ENCODE measurements at places on chromosomes 5 and 9.

GRCh38 chr9:116318468-116319374, 165.1 kb downstream of the PAPPA start:
- no peak for DNase-seq

DNA sequence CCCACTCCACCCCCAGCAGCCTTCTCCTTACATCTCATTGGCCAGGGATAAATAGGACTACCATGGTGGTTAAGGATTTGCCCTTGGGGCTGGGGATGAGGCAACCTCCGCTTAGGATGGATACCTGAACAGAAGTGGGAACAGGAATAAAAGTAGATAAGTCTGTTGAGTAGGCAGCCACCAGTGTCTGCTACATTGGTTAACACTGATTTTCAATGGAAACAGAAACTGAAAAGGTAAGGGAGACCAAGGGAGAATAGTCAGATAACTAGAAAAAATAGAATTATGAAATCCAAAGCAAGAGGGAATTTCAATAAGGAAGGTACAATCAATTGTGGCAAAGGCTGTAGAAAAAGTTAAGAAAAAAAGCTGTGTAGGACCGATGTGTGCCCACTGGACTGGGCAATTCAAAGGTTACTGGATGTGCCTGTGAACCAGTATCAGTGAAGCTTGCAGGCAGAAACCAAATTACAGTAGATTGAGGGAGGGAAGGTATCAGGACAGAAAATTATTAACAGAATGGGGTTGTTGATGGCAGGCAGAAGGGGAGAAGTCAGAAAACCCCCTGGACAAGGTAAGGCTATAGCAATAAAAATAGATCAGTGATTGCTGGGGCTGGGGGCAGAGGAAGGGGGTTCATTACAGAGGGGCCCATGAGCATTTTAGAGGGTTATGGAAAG, 48.7 kb downstream of the DNAJC21 start:
- no peak for DNase-seq

GRCh38 chr5:53335115-53335514, 145.3 kb upstream of the FST start:
- DNase-seq = no peak

DNA sequence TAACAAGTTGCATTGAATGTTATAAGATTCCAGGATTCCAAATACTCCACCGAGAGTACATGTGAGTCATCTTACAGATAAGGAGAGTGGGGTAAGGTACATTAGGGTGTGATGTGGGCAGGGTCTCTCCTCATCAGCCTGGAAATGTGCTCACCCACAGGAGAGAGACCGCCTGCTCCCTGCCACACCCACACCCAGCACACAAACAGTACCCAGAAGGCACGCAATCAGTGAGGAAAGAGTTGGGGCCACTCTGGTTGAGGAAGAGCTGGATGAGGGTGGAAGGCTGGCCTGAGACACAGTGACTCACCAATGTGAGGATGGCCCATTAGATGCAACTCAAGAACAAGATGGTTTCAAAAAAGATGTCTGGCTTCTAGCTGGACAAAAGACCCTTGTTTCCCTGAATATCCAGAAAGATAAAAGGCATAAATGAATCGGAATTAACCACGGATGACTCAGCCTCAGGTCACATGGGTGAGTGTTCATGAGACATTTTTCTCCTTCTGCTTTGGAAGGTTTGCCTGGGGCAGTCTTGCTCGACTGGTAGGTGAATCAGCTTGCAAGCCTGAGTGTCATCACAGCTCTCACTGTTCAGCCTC, 51.1 kb upstream of the LHFPL2 start:
- DNase-seq = peak; percentile 96

GRCh38 chr9:93159601-93160471, 24.1 kb upstream of the WNK2 start:
- DNase-seq = peak; percentile 88

- no peak for DNase-seq
Observed at GRCh38 chr5:156396063-156396829, 69.3 kb downstream of the SGCD start.

GRCh38 chr9:26394025-26394424, 498.6 kb downstream of the CAAP1 start:
- no peak for DNase-seq

GRCh38 chr5:56480078-56480704, 247.1 kb upstream of the ANKRD55 start:
- DNase-seq = peak; percentile 35

DNA sequence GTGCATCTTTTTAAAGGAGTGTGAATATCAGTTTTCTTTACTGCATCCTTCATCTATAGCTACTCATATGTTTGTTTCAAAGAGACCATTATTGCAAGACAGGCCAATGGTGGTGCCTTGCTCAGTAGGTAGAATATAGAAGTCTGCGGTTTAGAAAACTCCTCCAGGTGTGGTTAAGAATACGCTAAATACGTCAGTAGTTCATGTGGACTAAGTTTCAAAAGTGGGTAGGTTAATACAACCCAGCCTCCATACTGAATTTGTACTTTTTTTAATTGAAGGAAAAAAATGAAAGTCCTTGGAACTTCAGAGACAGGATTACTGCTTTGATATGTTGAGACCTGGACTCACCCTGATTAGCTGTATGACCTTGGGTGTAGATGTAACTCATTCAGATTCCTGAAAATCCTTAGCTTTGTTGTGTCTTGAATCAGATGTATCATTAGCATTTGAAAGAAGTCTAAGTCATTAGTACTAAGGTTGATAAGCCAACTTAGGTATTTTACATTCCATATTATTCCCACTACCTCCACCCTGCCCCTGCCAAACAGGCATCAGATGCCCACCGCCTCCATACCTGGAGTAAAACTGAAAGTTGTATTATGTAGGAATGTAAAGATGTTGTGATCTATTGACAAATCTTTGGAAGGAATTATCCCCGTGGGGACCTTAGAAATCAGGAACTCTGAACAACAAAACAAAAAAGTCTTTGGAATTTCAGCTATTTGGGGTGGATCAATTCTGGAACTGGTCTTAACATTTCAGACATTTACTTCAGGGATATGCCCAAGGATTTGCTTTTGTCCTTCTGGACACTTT, 6.1 kb downstream of the BASP1 start:
- no peak for DNase-seq

DNA sequence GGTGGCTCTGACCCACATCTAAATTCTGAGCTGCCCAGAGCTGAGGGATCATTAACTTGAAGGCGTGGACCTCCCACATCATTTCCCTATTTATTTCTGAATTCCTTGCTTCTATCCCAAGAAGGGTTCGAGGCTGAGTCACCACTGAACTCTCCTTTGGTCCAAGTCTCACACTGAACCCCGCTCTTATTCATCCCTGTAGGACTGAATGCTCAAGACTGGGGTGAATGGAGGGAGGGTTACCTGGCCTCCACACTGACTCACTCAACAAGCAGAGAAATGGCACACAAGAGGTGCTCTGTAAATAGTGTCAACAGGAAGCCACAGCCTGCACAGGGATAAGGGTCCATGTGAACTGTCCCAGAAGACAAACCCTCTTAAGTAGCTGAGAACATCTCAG, 79.1 kb upstream of the FSTL4 start:
- DNase-seq = no peak

DNA sequence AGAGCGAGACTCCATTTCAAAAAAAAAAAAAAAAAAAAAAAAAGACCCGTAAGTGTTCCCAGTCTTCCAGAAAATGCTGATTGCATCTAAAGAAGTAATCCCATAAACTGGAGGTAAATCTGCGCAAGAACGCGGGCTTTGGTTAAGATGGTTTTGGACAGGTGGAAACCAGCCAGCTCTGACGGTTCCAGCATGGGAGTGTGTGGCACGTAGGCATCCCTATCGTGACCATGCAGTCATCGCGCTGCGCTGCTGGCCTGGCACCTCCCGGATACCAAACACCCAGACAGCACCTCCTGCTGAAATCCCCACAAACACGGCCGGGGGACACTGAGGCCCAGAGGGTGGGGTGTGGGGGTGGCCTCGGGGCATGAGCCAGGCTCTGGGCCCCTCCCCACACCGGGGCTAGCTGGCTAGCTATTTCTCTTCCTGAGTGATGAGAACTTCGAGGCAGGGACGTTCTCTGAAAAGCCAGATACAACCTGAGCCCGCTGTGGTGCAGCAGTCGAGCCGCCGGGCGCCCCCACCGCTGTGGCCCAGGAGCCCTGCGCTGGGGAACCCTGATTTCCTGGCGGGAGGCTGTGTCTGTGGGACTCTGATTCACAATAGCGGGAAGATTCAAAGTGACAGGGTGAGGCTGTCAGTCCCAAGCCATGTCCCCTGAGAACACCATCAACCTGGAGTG, 32.2 kb upstream of the NOTCH1 start:
- no peak for DNase-seq

DNA sequence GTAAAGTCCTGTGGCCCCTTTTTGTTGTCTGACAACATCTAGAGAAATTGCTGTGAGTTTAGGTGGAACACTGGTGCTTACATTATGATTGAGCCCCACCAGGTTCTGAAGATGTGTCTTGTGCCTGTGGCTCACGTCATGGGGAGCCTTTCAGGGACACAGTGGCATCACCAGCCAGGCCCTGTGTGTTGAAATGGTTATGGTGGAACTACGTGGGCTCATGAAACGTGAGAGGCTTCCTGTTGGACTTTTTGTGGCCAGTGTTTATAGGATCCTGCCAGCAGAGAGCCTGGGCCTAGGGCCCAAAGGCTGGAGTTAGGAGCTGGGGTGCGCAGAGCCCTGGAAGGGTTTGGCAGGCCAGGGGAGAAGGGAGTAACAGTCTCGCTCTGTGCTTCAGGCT, 46.8 kb downstream of the TENT4A start:
- no peak for DNase-seq

DNA sequence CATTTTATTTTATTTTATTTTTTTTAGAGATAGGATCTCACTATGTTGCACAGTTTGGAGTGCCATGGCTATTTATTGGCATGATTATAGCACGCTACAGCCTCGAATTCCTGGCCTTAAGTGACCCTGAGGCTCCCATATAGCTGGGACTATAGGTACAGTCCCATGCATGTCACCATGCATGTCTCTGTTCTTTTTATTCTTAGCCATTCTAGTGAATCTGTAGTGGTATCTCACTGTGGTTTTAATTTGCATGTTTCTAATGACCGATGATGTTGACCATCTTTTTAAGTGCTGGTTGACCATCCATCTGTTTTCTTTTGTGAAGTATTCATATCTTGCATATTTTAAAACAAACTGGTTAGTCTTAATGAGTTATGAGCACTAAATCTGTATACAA, 76.1 kb downstream of the SLC44A1 start:
- no peak for DNase-seq

DNA sequence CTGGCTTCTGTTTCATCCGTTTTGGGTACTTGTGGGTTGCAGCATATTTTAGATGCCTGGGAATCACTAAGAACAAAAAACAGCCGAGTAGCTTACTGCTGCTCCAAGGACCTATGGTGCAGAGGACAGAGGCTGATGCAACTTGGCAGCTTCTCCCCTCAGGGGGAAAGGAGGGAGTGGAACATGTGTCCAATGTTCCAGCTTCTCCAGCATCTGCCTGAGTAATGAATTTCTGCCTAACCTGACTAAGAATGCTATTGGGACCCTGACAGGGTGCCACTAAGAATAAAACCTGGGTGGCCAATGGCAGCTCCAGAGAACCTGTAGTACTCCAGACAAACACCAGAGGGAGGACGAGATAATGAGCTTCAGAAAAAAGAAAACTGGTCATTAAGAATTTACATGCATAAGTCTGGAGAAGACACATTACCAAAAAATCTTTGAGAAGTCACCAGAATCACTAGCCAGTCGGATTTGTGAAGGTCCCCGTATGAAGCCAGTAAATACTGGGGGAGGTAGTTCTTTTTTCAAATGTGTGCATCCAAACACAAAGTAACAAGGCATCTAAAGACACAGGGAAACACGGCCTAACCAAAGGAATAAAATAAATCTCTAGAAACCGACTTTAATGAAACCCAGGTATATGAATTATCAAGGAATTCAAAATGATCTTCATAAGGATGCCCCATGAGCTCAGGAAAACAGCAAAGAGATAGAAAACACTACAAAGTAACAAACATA, 293.5 kb downstream of the HINT1 start:
- DNase-seq = peak; percentile 33

- DNase-seq = no peak
Observed at GRCh38 chr9:135414293-135414692, 65.3 kb upstream of the PPP1R26 start.

- DNase-seq = no peak
Observed at GRCh38 chr9:135370411-135371375, 108.9 kb upstream of the PPP1R26 start.

DNA sequence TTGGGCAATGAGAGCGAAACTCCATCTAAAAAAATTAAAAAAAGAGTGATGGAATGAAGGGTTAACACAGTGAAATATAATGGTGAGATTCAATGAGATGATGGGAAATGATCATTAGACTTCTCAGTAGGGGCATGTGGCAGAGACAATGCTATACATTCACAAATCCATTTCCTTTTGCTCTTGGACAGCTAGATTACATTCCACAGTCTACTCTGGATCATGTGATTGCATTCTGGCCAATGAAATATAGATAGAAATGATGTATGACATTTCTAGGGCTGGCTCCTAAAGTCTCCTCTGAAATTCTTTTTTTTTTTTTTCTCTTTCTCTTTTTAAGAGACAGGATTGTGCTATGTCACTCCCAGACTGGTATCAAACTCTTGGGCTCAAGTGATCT, 3.8 kb upstream of the GALT start:
- DNase-seq = no peak

- DNase-seq = no peak
Observed at GRCh38 chr5:103617913-103618312, 55.3 kb upstream of the NUDT12 start.

DNA sequence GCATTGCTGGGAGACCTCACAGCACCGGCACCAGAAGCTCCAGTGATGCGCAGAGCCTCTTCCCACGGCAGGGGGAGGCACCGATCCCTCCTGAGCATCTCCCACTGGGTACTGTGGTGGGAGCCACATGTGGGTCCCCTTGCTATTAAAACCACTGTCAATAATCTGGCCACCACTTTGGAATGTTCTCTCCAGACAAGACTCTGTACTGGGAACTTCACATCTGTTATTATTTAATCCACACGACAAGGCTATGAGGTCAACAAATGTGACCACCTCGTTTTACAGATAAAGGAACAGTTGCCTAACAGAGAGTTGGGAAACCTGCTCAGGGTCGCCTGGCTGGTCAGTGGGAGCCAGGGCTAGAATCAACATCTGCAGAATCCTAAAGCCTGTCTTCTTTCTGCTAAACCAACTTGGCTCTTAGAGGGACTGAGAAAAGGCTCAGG, 72.7 kb downstream of the EPB41L4B start:
- peak; percentile 12 for DNase-seq

DNA sequence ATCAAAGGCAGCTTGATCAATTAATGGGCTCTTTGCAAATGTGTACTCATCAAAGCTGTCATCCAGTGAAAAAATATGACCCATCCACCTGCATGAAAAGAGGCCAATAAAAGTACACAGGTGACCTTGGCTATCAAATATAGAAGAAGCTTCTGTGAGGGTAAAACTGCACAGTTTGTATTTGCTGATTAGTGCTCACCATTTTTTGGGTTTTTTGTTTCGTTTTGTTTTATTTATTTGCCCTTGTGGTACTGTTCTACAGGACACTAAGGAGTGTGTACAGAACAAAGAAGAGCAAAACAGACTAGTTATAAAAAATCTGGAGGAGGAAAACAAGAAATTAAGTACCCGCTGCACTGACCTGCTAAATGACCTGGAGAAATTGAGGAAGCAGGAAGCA, 101.3 kb downstream of the CNTLN start:
- DNase-seq = no peak
